ENCODE measurements at places on chromosomes 3 and 15.

DNA sequence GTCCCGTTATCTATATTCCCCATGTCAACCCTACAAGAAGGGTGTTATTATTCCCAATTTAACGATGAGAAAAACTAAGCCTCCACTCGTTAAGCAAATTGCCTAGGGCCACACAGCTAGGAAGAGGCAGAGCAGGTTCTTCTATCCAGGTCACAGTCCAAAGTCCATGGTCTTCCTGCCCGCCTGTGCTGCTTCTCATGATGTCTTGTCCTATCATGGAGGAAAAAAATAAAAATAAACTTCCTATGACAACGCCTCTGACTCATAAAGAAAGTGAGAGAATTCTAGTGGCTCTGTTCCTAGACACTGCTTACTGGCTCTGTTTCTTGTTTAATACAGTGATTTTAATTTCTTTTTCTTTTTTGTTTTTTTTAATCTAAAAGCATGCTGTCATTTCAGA, 9.7 kb downstream of the COL8A1 start:
- no peak for DNase-seq

- DNase-seq = no peak
These were observed 52.5 kb downstream of the PIAS1 start for GRCh38 chr15:68106656-68107055.

- DNase-seq = peak; percentile 17
These were observed 157.9 kb downstream of the CHL1 start for GRCh38 chr3:354432-354831.

- no peak for DNase-seq
These were observed 79.2 kb upstream of the FNDC3B start for GRCh38 chr3:171960159-171960558.

DNA sequence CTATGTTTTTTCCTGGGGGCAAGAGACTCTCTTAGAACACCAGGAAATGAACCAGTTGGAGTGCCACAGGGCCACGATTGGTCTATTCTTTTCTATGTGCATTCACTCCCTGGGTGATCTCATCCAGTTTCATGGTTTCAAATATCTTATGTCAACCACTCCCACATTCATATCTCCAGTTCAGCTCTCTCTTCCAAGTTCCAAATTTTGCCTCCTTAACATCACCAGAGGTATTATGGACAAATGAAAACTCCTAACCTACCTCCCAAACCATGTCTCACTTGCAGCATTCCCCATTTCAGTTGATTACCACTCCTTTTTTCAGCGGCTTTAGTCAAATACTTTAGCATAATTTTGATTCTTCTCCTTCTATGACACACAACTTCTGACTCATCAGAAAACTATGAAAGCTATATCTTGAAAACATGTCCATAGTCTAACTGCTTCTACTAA, 203.1 kb upstream of the SEMA6D start:
- DNase-seq = no peak

DNA sequence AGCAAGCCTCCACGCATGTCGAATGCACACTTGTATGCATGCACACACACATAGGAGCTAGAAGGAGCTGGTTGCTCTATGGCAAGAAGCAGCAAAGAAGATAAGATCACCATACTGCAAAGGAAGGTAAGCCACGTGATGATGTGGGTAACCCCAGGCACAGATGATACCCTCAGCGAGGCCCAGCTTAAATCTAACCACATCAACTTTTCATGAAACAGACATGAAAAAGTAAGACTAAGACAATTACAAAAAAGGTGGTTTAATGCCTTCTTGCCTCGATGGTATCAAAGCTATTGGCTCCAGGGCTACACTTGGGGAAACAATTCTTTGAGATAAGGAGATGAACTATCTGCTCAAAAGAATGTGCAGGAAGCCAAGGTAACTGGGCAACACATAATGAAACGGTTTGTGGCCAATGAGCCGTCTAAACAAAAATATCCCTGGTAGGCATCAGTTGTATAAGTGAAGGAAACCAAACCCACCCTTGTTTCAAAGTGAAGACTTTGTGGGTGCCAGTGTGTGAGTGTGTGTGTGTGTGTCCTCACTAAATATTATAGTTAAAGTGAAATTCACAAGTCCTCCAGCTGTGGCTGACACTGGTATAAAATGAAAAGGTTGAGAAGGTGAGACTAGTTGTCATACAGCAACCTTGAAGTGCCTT, 365.7 kb upstream of the ICE2 start:
- DNase-seq = peak; percentile 89

GRCh38 chr3:37140899-37141541, 33.4 kb downstream of the LRRFIP2 start:
- no peak for DNase-seq

GRCh38 chr15:74470631-74471395, 9.9 kb upstream of the UBL7 start:
- DNase-seq = no peak

DNA sequence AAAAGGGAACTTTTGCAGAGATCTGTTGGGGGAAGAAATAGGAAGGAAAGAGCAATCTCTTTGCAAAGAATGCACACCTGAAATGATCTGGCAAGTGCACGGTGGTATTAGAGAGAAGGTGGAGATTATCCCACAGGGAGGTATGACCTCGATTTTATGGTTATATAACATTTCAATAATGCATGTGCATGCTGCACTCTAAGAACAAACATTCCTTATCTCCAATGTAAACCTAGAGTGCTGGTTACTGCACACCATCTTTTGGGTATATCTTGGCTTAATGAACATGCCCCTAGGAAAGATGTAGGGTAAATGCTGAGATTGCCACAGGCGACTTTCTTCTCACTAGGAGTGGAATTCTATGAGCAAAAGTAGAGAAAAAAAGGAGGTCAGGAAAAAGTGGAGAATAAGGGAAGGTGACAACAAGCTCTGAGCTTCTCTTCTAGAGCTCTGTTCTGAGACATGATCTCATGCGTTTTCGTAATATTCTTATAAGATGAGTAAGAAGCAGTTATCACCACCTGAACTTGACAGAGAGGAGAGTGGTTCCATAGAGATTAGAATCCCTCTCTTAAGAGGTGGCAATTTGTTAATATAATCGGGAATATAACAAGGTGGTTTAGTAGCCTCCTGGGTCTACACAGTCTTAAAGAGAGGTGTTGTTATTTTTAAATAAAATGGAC, 117.5 kb upstream of the TMC3 start:
- DNase-seq = no peak

DNA sequence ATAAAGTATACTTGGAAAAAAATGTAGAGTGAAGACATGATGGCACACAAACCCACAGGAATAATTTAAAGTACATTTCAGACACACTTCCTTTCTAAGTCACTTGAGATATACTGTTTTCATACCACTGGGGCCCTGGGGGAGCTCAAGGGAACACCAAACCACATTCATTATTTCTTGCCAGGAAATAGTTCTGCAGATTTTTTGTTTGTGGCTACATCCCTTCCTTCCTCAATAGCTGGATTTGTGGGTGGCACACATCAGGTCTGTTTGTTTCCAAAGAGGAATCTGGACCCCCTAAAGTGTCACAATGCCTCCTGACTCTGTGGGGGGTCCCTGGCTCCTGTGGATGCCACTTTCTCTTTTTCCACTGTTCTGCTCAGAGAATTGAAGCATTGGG, 153.5 kb upstream of the COL8A1 start:
- no peak for DNase-seq

- no peak for DNase-seq
These were observed 111.1 kb upstream of the WNT5A start for GRCh38 chr3:55598224-55598623.

DNA sequence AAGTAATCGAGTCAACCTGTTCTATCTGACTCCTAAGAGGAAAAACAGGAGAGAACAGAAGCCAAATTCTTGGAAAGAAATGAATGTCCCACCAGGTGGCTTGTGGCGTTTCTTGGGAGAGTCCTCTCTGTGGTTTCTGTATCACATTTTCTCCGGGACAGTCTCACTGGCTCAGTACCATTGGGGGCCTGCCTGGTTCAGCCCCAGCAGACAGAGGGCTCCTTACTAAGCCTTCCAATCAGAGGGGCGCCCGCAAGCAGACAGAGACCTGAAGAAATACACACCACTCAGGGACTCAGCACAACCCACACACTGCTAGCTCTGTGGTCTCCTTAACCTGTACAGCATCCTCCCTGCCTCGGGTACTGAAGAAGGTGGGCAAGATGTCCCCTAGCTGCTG, 302.1 kb downstream of the TLE3 start:
- DNase-seq = no peak

DNA sequence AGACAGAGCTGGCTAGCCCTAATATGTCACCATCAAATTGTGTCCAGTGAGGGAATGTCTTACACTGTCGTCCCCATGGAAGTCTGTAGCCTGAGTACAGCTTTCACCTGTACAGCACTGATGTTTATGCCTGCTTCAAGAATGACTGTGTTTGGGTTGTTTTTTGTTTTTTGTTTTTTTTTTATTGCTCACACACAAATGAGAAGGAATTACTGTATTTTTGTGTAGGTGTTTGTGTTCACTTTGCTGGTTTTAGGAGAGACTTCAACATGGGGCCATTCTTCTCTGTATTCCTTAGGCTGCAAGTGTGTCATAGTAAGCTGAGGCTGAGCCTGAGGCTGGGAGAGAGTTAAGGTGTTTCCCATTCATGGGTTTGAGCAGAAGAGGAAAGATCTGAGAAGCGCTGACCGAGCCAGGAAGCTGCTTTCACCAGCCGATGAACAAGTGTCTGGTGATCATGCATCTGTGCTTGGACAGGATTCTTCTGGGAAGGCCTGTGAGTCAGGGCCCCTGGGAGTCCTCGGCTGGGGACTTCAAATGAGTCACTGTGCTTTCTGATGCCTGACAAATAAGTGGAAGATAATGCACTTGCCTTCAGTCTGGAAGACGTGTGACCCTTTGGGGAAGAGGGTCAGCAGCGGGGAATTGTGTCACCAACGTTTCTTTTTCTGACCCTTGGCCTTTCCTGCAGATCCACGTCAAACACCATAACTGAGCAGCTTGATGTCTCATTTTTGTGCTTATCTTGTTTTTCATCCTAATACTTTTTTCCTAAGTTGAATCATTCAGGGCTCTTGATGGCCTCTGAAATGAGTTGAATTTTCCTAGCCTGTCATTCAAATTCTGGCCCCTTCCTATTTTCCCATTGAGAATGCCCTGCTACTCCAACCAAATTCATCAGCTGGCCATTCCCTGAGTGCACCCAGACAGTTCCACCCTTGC, 36.7 kb upstream of the ZBTB38 start:
- DNase-seq = no peak

- no peak for DNase-seq
These were observed 1433.9 kb upstream of the CADM2 start for GRCh38 chr3:83524901-83525300.

GRCh38 chr15:58558777-58559176, 127.0 kb downstream of the LIPC start:
- DNase-seq = no peak

GRCh38 chr3:172516318-172517214, 6.7 kb downstream of the TNFSF10 start:
- DNase-seq = peak; percentile 48

DNA sequence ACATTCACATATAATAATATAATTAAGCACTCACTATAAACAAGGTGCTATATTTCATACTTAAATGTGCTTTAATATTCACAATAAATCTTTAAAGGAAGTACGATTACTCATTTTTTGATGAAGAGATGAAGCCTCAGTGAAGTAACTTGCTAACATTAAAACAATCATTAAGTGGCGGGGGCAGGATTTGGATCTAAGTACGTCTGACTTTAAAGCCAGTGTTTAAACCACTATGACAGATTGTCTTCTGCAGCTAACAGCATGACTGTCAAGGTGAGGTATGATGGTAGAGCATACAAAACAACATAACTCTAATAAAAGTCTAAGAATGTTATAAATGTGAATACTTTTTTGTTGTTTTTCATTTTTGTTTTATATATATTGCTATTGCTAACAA, 862.1 kb downstream of the ROBO1 start:
- DNase-seq = no peak

DNA sequence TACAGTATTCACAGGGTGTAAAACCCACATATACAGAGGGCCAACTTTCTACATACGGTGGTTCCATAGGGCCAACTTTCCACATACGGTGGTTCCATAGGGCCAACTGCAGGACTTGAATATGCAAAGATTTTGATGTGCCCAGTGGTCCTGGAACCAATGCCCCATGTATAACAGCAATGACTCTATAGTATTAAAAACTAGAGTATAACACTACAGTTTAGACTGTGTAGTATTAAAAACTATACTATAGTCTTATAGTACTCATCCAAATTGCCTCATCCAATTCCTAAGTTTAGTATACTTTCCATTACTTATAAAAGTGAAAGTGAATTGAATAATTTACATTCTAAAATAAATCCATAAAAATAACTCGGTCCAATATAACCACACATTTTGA, 75.9 kb downstream of the GSK3B start:
- no peak for DNase-seq

DNA sequence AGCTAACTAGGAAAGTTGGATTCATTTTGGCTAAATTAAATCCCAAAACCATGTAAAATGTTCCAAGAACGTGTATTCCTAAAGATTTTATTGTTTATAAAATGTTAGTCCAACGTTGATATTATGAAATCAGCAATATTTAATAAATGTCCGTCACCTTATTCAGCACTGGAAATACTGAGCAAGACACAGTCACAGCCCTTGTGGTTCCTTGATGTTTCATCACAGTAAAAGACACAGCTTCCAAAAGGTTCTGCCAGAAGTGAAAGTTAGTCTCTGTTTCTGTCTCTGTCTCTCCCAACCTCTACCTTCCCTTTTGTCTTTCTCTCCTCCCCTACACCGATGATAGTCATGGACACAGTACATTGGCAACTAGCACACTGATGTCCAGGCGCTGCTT, 82.2 kb upstream of the BOC start:
- no peak for DNase-seq

DNA sequence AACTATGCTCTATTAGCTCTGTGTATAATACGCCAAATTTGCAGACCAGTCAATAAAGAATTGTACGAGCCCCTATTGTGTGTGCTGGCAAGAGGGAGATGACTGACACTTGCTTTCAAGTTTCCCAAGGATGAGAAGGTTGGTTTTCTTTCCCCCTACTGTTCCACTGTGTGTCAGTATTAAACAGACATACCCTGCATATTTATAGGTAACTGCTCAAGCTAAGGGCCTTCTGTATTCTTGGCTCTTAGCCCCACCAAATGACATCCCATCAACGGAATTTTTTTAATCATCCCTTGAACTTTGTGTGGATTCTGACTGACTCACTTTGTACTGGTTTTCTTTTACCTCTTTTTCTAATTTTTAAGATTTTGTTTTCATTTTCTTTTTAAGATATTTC, 60.6 kb upstream of the GYG1 start:
- no peak for DNase-seq

DNA sequence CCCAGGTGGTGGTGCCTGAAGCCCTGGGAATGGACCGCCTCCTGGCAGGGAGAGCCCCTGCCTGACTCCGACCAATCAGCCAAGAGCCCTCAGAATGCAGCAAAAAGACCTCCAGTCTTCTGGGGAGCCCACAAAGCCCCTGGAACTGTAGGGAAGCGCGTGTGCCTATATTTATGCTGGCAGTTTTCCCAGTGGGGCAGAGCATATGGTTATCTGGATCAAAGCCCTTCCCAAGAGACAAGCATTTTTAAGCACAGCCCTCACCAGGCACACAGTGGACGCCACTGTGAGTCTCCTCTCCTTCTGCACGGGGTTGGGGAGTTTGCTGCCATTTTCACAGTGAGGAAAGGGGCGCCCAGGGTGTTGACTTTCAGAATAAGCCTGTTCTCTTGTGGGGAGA, 80.9 kb upstream of the RPL32 start:
- no peak for DNase-seq

GRCh38 chr3:156664011-156664830, 10.2 kb upstream of the TIPARP start:
- DNase-seq = no peak
